Osteoblast (primary cell): ENCODE measurements at places on chromosomes 4 and X. TPM values are rescaled to one million over a fixed set of nuclear protein-coding genes. Genes with fewer than 3 reads are reported as not detected.

- DNase-seq: no peak
Measured at GRCh38 chr4:156825074-156825473, 146.5 kb downstream of the PDGFC start.

DNA sequence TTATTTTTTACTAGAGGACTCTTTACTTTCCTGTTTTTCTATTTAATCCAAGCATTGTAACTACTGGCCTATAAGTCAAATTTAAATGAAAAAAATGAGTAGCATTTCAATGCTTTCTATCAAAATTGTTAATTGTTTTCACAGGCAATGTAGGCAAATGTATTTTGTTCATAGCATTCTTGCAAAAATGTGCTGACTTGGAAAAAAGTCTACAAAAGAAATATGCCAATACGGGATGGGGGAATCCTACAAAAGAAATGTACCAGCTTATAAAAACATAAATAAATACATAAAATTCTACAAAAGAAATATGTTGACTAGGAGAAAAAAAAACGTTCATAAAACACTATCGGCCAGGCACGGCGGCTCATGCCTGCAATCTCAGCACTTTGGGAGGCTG lies 14.9 kb upstream of the S100G start:
- no peak for DNase-seq

- no peak for DNase-seq
Measured at GRCh38 chr4:128553686-128554515, 255.6 kb upstream of the JADE1 start.

DNA sequence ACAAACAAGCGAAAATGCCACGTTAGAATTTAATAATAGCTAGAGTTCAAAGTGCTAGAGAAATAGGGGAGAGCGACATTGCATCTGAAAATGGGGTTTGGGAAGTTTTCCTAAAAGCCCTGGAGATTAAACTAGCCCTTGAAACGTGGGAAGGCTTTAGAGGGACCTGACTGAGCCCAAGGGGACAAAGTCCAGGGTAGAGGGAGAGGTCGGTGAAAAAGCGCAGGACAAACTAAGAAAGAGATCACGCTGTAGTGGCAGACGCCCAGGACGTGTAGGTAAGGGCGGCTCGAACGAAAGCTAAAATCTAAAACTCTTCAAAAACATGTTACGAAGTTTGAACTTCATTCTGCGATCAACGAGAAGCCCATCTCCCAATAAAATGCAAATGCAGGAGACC lies 1.1 kb upstream of the ATP11C start:
- DNase-seq: peak; percentile 66

DNA sequence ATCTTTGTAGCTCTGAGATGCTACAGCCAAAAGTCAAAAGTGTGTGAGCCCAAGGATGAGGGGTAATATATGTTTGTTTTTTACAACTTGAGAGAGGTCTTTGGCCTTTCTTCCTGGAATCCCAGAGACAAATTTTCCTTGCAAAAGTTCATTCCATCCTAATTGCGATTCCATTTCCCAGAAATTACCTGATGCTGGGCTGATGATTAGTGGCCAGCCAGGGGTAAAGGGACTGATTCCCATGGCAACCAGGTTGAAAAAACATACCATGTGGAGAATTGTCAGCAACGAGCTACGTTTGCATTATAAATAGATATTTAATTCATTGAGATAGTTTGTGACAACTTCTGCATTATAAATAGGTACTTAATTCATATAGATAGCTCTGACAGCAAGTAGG lies 17.8 kb downstream of the IGSF1 start:
- no peak for DNase-seq

DNA sequence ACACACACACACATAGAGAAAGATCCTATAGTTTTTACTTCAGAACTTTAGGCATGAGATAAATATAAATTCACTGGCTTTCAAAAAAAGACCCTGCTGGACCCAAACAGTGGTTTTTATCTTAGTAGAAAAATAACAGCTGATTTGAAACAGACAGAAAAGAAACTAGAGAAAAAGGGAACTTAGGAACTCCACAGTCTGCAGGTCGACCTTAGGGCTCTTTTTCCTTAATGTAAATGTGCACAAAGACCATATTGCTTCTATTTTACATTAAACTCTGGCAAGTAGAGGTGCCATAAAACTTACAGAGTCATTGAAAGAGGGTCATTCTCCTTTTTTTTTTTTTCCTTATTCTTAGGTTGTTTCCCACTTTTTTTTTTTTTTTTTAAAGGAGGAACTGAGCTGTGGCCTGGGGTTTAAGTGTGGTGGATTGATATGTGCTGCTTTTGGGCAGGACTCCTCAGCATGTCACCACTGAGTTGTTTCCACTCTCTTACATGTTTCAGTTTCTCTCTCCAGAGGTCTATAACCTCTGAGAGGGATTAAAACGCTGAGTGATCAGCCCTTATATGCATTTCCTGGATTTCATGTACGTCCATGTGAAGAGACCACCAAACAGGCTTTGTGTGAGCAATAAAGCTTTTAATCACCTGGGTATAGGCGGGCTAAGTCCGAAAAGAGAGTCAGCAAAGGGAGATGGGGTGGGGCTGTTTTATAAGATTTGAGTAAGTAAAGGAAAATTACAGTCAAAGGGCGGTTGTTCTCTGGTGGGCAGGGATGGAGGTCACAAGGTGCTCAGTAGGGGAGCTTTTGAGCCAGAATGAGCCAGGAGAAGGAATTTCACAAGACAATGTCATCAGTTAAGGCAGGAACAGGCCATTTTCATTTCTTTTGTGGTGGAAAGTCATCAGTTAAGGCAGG lies 70.8 kb upstream of the PACRGL start:
- no peak for DNase-seq

DNA sequence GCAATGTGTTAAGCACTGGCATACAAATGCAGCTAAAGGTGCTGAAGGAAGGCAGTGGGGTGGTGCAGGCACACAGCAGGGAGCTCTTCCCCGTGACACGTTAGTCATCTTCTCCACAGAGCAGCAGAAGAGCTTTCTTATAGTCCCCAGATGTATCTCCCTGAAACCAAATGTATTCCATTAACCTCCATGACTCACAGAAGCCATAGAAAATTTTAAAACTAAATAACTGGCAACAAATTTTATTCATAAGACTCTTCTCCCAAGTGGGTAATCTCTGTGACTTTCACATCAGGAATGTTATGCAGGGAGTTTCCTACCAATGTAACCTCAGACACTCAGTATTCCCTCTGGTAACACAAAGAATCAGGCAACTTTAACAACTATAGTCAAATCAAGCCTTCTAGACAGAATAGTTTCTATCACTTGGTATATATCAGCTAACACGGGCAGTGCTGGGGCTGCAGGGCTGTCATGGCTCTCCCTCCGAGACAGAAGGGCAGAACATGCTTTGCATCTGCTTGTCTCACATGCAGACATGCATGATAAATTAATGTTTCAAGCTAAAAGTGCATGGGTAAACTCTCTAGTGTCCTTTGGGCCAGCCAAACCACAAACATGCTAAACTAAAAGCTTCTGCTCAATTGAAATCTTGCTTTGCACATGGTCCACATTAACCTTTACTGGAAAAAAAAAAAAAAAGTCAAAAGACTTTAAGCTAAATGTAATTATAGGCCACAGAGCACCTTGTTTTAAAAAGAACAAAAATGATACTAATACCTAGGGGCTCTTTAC lies 28.2 kb downstream of the ANXA5 start:
- peak; percentile 89 for DNase-seq

GRCh38 chr4:78528327-78528726 lies 23.2 kb upstream of the ANXA3 start:
- DNase-seq: no peak

DNA sequence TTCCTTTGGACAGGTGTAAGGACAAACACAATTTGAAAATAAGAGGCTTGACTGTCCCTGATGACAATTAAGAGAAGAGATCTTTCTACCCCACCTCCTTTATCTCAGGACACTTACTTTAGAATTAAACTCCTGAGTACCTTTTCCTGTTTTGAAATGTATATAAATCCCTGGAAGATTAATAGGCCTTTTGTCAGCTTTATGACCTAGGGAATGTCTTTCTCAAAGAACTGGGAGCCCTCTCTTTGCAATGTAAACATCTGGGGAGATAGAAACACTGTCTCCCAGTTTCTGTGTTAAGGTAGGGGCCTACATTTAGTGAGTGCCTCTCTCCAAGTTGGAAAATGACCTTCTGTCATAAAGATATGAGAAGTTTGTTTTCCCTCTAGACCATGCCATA lies 31.7 kb downstream of the AGA start:
- DNase-seq: no peak

Gene TCEAL8
- total RNA-seq: 130 and 136 TPM in 2 replicates

Gene VEGFD
- total RNA-seq: under 0.01 and 0.36 TPM in 2 replicates

Gene SLC10A6
- not detected in 2 replicates for total RNA-seq

Gene GPR78
- 1.2 and 1.8 TPM in 2 replicates for total RNA-seq
